Body of pancreas (tissue), 4 donors: ENCODE measurements at places on chromosomes 3 and 15.

DNA sequence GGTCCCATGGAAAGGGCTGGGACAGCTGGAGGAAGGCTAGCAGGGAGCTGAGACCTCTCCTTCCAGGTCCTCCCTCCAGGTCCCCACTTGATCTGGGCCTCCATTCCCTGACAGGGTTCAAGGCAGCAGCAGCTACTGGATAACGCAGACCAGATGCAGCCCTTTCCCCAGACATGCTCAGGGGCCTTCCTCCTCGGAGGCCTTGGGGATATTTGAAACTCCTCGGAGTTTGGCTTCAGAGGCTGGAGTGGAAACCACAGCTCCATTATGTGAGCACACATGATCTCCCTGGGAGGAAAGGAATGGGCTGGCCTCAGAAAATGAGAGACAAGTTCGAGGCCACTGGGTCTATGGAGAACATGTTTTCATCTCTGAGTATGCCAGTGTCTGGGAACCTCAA, 119.3 kb downstream of the SMAD6 start:
- H3K27me3 ChIP-seq: no peaks in the 10 kb centered on the region
- no peak for DNase-seq
- no peaks in the 10 kb centered on the region for H3K36me3 ChIP-seq
- no peaks in the 10 kb centered on the region for H3K4me1 ChIP-seq

DNA sequence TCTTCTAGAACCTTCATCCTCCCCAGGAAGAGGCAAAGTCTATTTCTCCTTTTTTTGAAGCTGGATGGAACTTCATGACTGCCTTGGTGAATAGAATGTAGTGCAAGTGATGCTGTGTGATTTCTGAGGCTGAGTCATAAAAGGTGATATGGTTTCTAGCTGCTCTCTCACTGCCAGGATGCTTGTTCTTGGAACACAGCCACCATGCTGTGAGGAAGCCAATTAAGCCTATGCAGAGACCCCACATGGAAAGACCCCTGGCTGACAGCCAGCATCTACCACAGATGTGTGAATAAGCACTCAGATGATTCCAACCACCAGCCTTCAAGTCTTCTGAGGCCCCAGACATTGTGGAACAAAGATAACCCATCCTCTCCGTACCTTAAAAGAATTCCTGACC, 57.0 kb downstream of the ISL2 start:
- no peak for DNase-seq
- no peaks in the 10 kb centered on the region for H3K36me3 ChIP-seq
- no peak overlapping the region for H3K27ac ChIP-seq

DNA sequence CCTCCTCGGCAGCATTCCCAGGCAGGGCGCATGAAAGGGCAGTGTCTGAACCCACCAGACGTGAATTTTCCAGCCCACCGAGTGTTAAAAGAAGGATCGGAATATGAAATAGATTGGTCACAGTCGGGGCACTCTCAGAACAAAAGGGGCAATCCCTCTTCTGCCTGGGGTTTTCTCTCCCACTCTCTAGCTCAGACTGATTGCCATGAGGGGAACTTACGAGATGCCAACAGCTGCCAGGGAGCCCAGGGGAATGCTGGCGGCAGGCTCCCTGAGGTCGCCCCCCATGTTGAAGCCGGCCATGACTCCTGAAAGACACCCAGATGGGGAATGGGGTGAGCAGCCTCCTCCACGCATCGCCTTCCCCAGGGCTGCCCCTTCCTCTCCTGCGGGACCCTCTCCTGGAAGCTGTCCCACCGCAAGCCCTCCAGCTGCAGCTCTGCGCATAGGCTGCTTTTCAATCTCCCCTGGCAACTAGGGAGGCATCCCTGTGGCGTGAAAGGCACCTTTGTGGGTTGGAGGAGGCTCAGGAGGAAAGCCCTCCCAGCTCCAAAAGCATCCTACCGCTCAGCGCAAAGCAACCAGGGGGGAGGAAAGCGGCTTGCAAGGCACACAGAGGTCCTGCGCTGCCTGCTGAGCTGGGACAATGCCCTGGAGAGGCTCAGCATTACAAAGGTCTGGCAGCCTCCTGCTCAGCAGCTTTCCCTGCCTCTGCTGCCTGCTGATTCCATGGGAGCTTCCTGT, 64.8 kb upstream of the HEG1 start:
- no peak overlapping the region for H3K27ac ChIP-seq
- no peaks in the 10 kb centered on the region for H3K27me3 ChIP-seq
- H3K36me3 ChIP-seq: no peaks in the 10 kb centered on the region
- no peak overlapping the region for H3K4me3 ChIP-seq
- H3K4me1 ChIP-seq: peaks cover 20% of the 10 kb centered on the region
- DNase-seq: no peak

GRCh38 chr3:117141812-117142211, 432.2 kb downstream of the TUSC7 start:
- no peaks in the 10 kb centered on the region for H3K27me3 ChIP-seq
- H3K4me1 ChIP-seq: no peaks in the 10 kb centered on the region
- H3K4me3 ChIP-seq: no peak overlapping the region

GRCh38 chr15:80831606-80832224, 52.5 kb downstream of the CEMIP start:
- DNase-seq: no peak
- H3K4me3 ChIP-seq: no peak overlapping the region
- H3K27me3 ChIP-seq: no peaks in the 10 kb centered on the region
- no peaks in the 10 kb centered on the region for H3K36me3 ChIP-seq
- H3K4me1 ChIP-seq: no peaks in the 10 kb centered on the region

DNA sequence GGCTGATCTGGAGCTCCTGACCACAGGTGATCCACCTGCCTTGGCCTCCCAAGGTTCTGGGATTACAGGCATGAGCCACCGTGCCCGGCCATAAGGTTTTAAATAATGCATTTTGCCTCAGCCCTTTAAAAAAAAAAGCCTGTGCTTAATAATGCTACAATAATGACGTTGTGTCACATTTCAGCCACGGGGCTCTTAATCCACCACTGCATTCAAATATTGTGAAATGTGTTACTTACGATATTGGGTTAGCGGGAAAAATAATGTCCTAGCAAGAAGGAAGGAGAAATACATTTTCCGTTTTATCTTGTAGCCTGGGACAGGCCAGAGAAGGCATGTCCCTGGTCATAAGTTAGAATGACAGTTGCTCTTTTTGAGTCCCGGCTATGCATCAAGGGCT, 17.6 kb downstream of the PAQR5 start:
- H3K27me3 ChIP-seq: no peaks in the 10 kb centered on the region
- peak overlapping the region; percentile 54 for H3K27ac ChIP-seq
- peaks cover 58% of the 10 kb centered on the region for H3K4me1 ChIP-seq
- H3K36me3 ChIP-seq: no peaks in the 10 kb centered on the region

- DNase-seq: no peak
- peak overlapping the region; percentile 4 for H3K27ac ChIP-seq
- peaks cover 39% of the 10 kb centered on the region for H3K36me3 ChIP-seq
- H3K4me3 ChIP-seq: no peak overlapping the region
- no peaks in the 10 kb centered on the region for H3K27me3 ChIP-seq
Measured at GRCh38 chr3:66409771-66410754, 90.8 kb downstream of the LRIG1 start.

DNA sequence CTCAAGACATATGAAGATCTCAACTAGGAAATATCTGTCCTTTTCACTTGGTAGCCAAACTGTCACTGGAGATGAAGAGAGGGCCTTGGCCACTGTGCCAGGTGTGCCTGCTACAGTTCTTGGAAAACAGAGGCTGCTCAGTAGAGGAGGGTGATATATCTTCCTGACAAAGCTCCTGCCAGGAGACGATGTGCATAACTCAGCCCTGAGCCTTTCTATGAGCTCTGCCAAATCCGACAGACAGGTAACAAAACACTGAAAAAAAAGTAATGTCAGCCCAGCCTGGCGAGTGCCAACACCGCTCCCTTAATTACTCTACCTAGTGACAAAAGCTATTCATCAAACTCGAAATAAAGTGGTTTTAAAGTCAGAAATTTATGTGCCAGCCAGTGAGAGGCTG, 123.2 kb downstream of the MFSD1 start:
- no peaks in the 10 kb centered on the region for H3K36me3 ChIP-seq
- H3K27ac ChIP-seq: no peak overlapping the region
- H3K27me3 ChIP-seq: no peaks in the 10 kb centered on the region
- no peak for DNase-seq
- H3K4me3 ChIP-seq: no peak overlapping the region

DNA sequence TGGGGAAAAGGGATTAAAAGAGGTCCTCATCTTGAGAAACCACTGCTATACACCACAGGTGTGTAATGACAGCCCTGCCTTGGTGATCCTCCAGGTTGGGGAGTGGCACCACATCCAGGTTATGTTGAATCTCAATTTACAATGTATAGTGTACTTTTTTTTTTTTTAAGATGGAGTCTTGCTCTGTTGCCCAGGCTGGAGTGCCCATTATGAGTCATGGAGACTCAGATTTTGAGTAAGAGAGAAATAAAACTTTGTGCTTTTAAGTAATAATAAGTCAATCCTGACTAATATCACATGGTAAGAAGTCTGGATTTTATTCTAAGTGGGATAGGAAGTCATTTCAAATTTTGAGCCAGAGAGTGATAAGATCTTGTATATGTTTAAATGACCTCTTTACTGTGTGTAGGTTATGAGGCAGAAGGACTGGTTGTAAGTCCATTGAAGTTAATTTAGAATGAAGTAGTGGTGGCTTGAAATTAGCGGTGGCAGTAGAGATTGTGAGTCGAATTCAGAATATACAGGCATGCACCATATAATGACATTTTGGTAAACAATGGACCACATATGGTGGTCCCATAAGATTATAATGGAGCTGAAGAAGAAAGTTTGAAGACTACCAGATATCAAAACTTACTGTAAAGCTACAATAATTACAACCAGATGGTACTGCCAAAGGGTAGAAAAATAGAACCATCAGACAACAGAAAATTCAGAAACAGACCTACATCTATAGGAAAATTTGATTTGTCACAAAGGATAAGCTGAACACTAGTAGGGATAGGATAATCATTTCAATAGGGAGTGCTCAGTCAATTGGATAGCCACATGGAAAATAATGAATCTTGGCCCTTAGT, 20.7 kb downstream of the POPDC2 start:
- DNase-seq: no peak
- no peak overlapping the region for H3K27ac ChIP-seq
- H3K27me3 ChIP-seq: no peaks in the 10 kb centered on the region
- no peaks in the 10 kb centered on the region for H3K4me1 ChIP-seq
- H3K36me3 ChIP-seq: no peaks in the 10 kb centered on the region

DNA sequence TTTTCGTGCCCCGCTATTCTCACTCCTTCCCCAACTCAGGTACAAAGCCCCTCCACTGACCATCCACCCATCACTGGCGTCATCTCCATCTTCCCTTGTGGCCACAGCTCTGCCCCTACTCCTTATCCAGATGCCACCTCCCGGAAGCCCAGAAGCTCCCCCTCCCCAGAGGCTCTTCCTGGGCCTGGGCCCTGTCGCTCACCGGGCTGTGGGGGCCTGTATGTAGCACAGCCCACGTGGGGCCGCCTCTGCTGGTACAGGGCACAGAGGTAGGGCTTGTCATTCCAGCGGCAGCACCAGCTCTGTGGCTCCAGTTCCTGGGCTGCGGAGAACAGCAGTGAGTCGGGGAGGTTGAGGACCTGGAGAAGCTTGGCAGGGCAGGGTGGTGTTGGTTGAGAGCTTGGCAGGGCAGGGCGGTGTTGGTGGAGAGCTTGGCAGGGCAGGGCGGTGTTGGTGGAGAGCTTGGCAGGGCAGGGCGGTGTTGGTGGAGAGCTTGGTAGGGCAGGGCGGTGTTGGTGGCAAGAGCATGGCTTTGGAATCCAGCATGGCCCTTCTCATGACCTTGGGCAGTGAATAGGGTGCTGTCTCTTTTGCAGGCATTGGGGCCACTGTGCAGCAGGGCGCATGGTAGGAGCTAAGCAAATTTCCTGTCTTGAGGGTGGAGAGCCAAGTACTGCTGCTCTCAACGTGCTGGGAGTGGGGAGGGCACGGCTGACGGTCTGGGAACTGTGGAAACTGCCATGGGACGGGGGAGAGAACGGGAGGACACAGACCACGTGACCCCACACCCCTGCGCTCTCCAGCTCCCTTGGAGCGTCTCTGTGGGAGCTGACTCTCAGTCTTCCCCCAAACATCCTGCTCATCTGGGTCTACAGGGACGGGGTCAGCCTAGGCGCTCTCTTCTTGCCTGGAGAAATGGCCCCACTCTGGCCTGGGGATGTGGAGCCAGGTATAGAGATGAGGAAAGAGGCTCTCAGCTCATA, 43.4 kb downstream of the MUC20 start:
- no peak overlapping the region for H3K27ac ChIP-seq
- H3K4me1 ChIP-seq: no peaks in the 10 kb centered on the region
- no peak overlapping the region for H3K4me3 ChIP-seq
- no peak for DNase-seq
- no peaks in the 10 kb centered on the region for H3K36me3 ChIP-seq

- peaks cover 5% of the 10 kb centered on the region for H3K36me3 ChIP-seq
- H3K27me3 ChIP-seq: no peaks in the 10 kb centered on the region
- peaks cover 22% of the 10 kb centered on the region for H3K4me1 ChIP-seq
- no peak for DNase-seq
Measured at GRCh38 chr3:152434142-152434541, 165.4 kb downstream of the MBNL1 start.

DNA sequence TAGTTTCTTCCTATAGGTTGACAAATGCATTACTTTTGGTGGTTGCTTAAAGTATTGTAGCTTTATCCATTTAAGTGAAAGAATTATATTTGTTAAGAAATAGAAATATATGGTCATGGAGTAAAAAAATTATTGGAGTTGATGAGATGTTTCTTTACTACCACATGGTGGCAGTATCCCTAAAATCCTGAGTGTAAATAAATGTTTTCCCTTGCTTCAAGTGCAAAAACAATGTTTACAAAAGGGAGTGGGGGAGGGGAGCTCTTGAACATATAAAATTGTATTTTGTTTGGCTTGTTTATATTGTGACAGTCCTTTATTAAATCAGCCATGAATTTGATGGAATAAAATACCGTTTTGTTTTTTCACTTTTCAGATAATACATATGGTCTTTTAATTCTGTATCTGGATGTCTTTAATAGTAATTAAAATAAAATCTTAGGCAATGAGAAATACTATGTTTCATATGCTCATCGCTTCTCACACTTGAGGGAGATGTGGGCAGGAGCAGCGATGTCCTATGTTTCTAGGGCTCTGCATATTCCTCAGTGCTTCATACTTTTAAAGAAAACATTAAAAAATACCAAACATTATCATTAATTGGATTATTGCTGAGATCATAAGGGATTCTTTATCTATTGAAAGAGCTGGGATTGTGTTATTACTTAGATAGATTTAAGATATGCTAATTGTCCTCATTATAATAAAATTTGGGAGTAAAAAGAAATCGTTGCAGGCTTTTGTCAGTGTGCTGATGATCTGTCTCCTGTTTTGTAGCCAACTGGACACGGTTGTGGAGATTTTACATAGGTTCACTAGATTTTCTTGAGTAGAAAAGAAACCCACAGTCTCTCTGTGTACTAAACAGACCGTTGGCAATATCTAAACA, 349.7 kb downstream of the TUSC7 start:
- H3K27ac ChIP-seq: no peak overlapping the region
- H3K36me3 ChIP-seq: no peaks in the 10 kb centered on the region
- no peak overlapping the region for H3K4me3 ChIP-seq

DNA sequence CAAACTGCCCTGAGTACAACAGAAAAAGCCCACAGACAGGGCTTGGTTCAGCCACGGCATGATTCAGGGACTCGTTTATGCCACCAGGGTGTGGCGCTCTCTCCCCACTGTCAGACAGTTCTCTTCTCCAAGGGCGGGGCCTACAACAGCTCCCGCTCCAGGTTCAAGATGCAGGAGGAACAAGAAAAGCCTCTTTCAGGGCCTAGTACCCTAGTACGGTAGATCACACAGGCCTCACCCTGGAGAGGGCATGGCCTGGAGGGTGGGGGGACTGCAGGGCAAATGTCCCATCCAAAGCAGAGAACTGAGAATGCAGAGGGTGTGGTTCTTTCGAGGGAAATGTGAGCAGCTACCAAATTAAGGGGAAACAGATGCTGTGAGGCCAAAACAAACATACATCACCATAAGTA, 12.0 kb downstream of the MESD start:
- no peaks in the 10 kb centered on the region for H3K27me3 ChIP-seq
- no peak overlapping the region for H3K4me3 ChIP-seq

GRCh38 chr3:21859124-21860081, 108.4 kb upstream of the ZNF385D start:
- H3K36me3 ChIP-seq: no peaks in the 10 kb centered on the region
- H3K4me1 ChIP-seq: no peaks in the 10 kb centered on the region
- H3K27me3 ChIP-seq: no peaks in the 10 kb centered on the region
- no peak overlapping the region for H3K27ac ChIP-seq
